ENCODE measurements at places on chromosomes 2 and 18.

DNA sequence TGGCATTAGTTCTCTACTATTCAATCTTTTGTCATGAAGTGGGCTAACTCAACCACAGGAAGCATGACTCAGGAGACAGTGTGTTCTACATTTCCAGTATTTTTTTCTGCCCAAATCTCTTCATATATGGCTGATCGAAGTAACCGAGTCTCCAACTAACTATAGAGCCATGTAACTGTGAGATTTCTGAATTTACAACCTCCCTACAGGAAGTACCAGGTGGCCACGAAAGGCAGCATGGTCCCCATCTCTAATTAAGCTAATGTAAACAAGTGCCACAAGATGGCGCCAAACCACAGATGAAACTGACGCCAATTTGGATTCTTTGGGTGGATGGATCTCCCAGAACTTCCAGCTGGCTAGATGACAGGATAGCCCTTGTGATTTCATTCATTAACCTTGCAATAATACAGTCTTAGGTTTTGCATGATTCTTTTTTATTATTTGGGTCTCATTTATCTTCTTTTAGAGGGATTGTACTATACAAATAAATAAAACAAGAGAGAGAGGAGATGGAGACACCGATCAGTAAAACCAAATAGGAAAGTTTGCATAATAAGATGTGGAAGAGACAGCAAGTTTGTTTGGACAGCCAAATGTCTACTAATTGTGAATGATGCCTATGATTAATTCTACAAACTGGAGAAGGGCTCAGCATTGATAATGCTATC, 18.3 kb upstream of the ARHGAP15 start:
- peak; percentile 15 for DNase-seq

DNA sequence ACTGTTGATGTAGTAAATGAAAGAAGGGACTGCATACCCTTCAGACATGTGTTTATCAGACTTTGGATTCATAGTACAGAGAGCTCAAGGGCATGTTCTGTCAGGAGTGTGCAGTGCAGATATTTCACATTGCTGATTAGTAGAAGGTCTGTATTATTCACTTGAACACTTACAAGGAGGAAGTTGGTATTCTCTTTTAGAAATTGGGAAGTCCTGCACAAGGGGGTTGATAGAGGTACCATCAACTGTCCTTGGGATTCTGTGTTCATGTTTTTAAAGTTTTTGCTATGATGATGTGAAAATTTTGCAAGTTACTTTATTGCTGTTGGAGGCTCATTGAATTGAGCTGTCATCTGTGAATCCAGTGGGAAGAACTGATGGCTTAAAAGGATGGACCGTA, 6.7 kb downstream of the PSMD1 start:
- DNase-seq: no peak

- no peak for DNase-seq
These were observed 43.4 kb downstream of the PLEKHA3 start for GRCh38 chr2:178523596-178524134.

- DNase-seq: no peak
These were observed 3.5 kb upstream of the INHBB start for GRCh38 chr2:120342446-120342845.

- no peak for DNase-seq
These were observed 4.5 kb downstream of the KIF3C start for GRCh38 chr2:25977768-25978167.

DNA sequence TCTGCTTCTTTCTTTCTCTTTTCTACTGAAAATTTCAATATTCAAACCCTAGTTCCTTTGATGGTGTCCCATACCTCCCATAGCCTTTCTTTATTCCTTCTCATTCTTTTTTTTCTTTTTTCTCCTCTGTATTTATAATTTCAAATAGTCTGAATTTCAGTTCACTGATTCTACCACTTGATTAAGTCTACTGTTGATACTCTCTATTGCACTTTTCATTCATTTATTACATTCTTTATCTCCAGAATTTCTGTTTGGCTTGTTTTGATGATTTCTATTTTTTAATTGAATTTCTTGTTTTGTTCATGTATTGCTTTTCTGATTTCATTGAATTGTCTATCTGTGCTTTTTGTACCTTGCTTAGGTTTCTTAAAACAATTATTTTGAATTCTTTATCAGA, 111.9 kb upstream of the VRK2 start:
- no peak for DNase-seq

- peak; percentile 61 for DNase-seq
These were observed 92.3 kb downstream of the B3GNT2 start for GRCh38 chr2:62287899-62288880.
